ENCODE measurements at places on chromosomes 4 and X.

GRCh38 chr4:7798178-7798995, 141.3 kb downstream of the AFAP1 start:
- DNase-seq = no peak

DNA sequence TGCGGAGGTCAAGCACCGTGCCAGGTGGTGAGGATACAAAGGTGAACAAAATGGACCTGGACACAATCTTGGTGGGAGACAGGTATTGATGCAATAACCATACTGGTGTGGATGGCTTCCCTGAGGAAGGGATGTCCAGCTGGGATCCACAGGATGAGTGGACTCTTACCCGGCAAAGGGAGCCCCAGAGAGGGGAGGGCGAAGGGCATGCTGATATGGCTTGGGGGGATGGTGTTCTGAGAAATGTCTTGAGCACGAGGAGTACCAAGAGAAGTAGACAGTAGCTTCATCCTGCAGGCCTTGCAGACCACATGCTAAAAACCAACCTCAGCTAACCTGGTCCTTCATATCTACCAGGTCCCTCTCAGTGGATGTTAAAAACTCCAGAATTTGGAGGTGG, 220.8 kb downstream of the NWD2 start:
- DNase-seq = no peak

GRCh38 chr4:87053176-87053658, 118.4 kb downstream of the AFF1 start:
- DNase-seq = peak; percentile 24

DNA sequence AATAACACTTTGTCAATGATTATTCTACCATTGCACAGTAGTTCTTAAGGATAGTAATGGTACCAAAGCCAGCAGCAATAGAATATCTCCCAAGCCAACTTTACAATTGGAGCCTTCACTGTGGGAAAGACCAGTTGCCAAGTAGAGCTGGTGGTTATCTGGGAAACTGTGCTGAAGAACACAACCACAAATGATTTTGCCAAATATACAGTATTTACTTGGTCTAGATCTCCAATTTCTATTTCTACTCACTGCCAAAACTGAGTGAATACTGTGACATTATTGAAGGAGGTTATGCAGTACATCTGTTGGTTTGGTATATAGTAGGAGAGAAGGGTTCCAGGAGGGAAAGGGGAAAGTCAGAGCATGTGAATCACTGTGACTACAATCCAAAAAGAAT, 3.8 kb downstream of the TET2 start:
- DNase-seq = no peak

DNA sequence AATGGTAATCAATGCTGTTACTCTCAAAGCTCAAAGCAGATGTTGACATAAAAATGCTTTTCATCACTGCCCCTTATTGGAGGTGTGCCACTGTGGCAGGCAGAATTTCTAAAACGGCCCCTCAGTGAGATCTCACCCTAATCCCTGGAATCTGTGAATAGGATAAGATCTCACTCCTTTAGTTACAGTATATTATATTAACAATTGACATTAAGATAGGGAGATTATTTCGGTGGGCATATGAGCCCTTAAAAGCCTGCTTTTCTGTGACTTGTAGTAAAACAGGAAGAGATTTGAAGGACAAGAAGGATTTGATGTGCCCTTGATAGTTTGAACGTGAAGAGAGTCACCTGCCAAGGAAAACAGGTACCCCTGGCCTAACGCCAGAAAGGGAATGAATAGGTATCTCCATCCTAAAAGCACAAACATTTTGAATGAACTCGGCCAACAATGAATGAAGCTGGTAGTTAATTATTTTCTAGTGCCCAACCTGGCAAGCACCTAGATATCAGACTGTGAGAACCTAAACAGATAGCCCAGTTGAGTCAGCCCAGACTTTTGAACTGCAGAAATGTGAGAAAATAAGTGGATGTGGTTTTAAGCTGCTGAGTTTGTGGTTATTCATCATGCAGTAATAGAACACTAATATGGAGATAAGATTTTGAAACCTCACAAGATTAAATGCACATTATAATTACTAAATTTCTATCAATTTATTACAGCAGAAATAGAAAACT, 881.6 kb downstream of the PCDH18 start:
- no peak for DNase-seq

- DNase-seq = no peak
Observed at GRCh38 chrX:104659005-104659744, 93.2 kb downstream of the IL1RAPL2 start.

DNA sequence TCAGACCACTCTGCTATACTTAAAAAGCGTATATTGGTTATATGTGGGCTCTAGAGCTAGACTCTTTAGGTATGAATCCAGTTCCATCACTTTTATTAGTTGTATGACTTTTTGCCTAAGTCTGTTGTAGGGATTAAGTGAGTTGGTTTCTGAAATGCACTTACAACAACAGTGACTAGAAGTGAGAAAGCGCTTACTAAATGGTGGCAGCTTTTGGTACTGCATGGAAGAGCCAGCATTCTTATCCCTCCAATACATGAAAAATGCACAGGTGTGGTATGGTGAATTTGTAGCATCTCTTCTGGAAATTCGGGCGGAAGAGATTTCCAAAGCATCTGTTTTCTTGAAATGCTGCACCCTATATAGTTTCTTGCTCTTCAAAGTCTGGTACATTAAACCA, 117.1 kb downstream of the SPANXA1 start:
- no peak for DNase-seq

- DNase-seq = no peak
Observed at GRCh38 chrX:55486736-55487135, 2.9 kb downstream of the USP51 start.

DNA sequence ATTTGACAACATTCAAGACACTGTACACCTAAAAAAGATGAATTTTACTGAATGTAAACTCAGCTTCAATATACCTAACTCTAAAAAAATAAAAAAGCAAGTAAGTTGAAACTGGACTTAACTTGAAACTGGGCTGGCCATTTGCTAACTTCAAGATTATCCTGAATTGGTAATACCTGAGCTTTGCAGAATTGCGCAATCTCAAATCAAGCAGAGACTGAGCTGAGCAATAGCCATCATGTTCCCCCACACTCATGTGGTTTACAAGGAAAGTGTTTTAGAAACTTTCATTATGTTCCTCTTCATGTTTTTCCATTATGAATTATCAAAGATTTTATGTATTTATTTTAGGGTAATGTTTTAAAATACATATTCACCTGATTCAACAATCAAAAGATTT, 38.7 kb downstream of the ANXA5 start:
- DNase-seq = no peak

- DNase-seq = no peak
Observed at GRCh38 chrX:23633834-23634580, 33.3 kb upstream of the PRDX4 start.

DNA sequence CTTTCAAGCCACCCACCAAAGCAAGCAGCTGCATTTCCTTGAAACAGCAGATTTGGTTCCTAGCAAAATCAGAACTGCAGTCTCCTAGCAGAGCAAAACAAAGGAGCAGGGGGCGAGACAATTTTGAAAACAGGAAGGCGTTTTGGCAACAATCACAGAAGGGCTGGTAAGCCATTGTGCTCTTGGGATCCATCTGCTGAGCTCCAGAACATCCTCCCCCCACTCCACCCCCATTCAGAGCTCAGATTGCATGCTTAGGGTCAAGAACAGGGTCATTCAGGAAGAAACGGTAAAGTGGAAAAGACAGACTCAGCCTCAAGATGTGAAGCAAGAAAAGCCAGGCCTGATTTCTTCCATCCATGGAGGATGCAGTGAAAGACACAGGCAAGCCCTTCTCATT, 7.6 kb upstream of the PCDH19 start:
- no peak for DNase-seq

GRCh38 chrX:136386173-136386572, 85.4 kb downstream of the ADGRG4 start:
- DNase-seq = no peak

DNA sequence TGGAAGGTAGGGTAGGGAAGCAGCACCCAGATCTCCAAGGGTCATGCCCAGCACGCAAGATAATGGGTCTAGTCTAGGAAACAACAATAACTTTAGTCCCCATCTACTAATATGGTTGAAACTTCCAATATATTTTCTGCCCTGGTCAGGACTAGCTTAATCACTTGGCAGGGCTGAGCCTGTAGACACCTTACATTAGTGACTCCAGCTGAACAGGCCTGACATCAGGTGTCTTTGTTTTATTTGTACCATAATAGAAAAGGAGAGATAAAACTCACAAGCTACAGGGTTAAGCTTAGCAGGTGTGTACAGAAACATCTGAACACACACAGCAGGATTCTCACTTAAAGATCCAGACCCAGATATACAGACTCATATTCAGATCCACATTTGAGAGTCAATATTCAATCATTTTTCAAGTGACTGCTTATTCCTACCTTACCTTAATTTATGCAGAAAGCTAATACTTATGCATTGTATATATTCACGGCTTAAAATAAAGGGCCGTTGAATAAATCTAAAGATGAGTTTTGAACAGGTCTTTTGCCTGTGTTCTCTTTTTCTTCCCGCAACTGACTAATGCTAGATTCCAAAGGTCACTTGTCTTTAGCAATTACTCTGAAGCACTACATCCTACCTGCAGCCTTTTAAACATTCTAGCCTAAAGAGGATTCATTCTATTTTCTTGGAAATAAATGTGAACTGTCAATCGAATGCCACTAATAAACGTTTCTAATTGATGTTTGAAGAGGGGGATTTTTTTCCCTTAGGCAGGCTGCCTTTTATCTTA, 745.3 kb downstream of the RPA4 start:
- no peak for DNase-seq

All from activated CD4-positive, alpha-beta T cell treated with anti-CD3 and anti-CD28 coated beads, Interleukin-2, amount 50 U/mL, for 48 hours (primary cell).